ENCODE measurements at places on chromosomes 12 and 14.

- DNase-seq: no peak
Measured at GRCh38 chr12:64616201-64616600, 5.9 kb downstream of the RASSF3 start.

DNA sequence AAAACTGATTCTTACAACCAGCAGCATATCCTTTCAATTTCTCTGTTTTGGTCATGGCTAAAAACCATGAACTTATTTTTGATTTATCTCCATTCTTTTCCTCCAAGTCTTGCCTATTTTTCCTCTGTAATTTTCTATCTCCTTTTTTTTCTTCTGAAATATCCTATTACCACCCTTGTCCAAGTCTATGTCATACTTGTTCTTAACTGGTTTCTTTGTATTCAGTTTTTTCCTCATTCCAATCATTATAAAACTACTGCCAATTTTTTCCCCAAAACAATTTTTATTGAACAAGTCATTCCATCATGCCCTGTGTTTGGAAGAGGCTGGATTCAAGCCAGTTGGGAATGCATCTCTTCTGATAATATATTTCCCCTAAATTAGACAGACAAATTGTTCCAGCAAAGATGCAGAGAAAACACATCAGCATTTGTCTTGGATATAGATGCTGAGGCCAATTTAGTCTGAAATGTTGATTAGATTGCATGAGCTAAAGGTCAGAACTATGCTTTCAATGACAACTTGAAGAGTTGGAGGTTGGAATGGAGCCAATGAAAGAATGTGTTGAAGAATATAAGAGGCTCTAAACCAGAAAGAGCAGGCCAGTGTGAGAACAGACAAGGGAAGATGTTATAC, 30.7 kb downstream of the OTOGL start:
- DNase-seq: no peak

DNA sequence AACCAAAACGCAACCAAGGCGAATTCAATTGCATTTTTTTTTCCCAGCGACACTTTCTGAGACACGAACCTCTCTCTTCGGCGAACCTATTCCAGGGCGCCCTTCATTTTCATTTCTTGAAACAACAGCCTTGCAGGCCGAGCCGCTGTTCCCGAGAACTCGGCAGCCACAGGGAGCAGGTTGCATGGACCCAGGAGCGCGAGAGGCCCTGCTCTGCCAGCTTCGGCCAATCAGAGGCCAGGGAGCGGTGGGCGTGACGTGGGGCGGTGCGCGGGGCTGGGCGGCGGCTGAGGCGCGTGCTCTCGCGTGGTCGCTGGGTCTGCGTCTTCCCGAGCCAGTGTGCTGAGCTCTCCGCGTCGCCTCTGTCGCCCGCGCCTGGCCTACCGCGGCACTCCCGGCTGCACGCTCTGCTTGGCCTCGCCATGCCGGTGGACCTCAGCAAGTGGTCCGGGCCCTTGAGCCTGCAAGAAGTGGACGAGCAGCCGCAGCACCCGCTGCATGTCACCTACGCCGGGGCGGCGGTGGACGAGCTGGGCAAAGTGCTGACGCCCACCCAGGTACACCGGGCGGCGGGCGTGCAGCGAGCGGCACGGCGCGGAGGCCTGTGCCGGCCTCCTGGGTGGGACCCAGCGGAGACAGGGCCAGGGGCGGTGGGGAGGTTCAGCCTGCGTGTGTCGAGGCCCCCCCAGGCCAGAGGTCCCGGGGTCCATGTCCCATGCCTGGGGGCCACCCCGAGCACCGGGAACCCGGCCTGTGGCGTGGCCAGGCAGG, at the start of gene PEBP1:
Gene PEBP1, plus strand, starts transcription at position 337 of the 771 bp plus-strand sequence. Its CDS starts 86 bp downstream, at position 423.
- DNase-seq: peak; percentile 94

DNA sequence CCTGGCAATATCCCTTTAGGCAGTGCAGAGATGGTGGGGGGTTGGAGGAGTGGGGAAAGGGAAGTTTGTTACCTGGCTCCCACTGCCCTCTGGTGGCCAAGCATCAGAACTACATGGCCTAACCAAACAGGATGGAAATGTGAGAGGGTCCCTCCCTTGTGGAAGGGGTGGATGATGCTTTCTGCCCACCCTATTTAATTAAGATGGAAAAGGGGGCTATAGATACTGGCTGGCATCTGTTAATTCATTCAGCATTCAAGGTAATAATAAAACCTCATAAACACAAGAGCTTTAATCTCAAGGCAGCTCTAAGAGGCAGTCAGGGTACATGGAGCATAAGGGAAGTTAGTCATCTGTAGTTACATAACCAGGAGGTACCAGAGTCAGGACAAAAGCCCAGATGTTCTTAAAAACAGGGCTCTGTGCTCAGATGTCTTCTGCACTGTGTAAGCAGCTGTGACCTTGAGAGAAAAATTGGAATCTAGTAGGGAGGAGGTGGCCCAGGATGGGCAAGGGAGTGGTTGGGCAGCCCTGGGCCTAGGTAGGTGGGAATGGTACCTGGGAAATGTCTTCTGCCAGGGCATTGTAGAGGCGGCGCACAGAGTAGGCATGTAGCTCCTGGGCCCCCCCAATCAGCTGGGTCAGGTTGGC, 4.6 kb downstream of the AP1G2 start:
- peak; percentile 51 for DNase-seq

DNA sequence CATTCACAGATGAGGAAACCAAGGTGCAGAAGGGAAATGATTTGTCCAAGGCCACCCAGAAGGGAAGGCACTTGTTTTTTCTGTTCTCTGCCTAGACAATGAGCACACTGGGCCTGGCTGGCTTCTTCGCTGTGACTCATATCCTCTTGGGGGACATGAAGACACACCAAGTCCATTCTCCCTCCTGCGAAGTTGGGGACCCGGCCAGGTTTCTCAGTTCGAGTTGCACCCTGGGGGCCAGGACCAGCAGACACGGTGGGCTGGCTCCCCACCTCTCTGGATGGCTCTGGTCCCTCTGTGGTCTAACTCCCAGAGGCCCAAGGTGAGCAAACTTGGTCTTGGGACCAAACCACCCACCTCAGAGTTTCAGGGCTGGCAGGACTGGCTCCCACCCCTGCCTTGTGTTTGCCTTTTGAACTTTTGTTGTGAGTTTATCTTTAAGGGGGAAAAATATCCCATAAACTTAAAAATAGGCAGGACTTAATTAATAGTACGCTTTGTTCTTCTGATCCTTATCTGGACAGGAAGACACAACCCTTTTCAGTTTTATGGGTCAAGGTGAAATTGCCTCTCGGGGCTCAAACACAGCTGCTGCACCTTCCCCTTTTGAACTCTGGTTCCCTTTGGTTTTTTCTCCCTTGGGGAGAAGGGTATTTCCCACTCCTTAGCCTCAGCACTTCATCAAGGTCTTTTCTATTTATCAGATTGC, 9.0 kb upstream of the MLEC start:
- DNase-seq: no peak

DNA sequence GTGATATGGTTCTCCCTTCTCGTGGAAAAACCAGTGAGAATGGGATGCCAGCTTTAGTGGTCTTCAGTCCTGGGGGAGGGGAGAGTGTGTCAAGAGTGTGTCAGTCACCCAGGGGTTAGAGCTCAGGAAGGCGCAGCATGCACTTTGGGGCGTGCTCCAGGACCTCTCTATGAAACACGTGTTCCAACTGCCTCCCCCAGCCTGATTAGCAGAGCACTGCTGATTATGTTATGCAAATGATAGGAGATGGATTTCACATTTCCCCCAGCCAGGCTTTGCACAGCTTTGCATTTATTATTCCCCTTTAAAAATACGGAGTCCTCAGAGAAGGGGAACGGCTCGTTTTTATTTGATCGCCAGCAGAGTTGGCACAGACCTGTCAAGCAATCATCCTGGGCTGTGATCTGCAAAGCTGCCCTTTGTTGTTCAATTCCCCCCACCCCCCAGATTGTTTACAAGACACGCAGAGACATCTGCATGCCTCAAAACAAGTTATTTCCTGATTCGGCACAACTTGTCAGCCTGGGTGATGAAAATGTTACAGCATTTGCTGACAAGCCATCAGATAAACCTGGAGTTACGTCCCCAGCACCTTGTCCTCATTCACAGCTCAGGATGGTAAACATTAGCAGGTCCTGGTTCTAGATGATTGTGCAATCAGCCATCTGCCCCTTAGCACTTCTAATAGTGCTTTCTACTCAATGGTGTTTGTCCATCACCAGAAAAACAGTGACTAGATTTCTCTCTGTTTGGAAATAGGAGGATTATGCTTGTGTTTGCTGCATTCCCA, 196.5 kb downstream of the NOVA1 start:
- DNase-seq: no peak

Measured in tibial nerve (tissue), 4 donors.